ENCODE measurements at places on chromosomes 3 and 15.

DNA sequence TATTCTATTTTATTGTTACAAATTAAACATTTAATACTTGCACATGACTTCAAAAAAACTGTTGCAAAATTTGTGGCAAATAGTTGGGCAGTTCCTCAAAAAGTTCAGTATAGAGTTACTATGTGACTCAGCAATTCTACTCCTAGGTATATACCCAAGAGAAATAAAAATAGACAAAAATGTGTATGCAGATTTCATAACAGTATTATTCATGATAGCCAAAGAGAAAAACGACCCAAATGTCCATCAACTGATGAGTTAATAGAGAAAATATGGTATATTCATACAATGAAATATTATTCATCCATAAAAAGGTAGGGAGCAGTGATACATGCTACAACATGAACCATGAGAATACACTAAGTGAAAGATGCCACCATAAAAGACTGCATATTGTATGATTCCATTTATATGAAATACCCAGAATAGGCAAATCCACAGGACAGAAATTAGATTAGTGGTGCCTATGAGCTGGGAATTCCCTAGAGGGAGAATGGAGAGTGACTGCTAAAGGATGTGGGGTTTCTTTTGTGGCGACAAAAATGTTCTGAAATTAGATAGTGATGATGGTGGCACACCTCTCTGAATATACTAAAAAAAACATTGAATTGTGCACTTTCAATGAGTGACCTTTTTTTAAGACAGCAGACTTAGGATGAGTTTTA lies 31.6 kb upstream of the CLASP2 start:
- no peak for DNase-seq

GRCh38 chr3:106341087-106341486 lies 472.3 kb upstream of the CBLB start:
- no peak for DNase-seq

GRCh38 chr3:46882377-46883053 lies 5.0 kb downstream of the PTH1R start:
- no peak for DNase-seq

- no peak for DNase-seq
Observed at GRCh38 chr3:15766406-15766805, 31.4 kb downstream of the ANKRD28 start.

DNA sequence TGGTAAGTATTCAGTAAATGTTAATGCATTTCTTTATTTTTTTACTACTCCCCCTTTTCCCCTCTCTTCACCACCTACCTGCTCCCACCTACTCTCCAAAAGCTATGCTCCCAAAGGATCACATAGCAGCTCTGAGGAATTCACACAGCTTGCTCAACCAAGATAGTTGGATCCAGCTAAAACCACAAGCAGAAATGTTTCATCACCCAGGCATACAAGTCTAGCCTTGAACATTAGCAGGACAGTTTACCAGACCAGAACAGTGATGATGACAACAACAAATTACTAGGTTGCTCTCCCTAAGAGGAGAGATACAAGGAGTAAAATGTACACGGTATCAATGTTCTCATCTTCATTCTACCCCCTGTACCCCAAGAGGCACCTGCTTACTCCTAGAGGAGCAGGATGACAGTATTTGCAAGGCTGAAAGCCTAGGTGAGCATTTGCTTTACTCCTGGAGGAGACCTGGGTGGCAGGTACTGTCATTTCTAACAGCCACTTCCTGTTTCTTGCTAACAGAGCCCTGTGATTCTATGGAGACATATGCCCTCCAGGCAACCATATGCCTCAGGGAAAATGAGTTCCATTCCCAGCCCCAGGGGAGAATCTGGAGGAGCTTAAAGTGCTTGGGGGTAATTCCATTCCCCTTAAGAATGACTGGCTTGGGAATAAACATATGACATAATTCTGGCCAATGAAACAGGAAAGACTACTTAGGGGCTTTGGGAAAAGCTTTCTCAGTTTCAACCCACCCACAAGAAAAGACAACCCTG lies 237.5 kb downstream of the NTRK3 start:
- no peak for DNase-seq

- DNase-seq = no peak
Observed at GRCh38 chr3:181568693-181569092, 143.0 kb upstream of the SOX2 start.

DNA sequence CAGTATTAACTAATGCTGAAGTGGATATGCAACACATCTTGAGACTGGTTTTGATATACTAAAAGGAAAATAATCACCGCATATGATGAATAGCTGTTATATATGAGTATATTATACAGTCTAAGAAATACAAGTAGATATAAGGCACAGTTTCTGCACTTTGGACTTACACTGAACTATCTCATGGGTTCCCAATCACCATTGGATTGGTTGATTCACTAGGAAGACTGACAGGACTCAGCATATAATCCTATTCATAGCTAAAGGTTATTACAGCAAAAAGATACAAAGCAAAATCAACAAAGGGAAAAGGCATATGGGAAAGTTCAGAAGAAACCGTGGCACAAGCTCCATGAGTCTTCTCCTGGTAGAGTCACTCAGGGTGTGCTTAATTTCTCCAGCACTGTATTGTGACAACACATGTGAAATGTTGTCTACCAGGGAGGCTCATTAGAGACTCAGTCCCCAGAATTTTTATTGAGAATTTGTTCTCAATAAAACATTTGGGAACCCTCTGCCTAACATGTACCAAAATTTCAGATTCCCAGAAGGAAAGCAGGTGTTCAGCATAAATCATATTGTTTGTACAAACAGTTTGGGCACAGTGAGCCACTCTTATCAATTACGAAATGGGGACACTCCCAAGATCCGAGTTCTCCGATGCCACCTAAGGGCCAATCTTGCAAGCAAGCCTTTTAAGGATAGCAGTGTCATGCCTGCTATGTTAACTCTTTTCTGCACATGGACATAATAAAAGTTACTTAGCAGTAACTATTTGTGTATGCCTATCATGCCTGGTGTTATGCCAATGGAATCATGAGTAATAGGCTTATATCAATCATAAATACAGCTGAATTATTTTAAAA lies 26.8 kb downstream of the CMC1 start:
- DNase-seq = no peak

DNA sequence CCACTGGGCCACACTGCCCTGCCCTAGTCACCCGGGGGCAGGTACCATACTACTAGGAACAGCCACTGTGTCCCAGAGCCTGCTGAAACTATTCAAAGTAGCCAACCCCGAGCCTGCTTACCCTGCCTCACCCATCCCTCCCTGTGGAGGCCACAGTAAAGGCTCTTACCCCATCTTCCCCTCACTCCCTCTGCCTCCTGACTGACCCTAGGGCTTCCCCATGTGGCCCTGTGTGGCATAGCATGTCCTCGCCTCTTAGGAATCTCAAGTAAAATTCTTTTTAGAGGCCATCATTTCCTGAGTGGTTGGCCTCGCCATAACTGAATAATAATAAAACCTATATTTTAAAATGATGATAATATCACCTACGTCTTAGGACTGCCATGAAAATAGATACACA lies 112.2 kb upstream of the SLC6A11 start:
- DNase-seq = no peak

DNA sequence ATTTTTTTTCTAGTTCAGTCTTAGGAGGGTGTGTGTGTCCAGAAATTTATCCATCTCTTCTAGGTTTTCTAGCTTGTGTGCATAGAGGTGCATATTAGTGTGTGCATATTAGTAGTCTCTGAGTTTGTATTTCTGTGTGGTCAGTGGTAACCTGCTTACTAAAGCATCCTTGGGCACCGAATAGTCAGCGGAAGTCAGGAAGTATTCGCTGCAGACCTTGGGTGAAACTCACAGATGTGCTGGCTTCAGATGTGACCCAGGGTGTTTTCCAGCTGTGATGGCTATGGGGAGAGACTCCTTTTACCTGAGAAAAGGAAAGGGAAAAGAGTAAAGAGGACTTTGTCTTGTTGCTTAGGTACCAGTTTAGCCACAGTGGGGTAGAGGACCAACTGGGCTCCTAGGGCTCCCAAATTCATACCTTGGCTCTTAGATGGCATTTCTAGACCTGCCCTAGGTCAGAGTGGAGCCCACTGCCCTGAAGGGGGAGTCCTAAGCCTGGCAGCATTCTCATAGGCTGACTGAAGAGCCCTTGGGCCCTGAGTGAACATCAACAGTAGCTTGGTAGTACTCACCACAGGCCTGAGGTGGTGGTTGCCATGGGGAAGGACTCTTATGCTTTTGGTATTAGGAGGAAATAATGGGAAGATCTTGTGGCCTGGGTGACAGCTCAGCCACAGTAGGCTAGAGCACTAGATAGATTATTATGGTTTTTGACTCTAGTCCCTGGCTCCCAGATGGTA lies 286.0 kb upstream of the ZPLD1 start:
- DNase-seq = no peak

- DNase-seq = no peak
Observed at GRCh38 chr15:92574566-92574965, 81.0 kb downstream of the FAM174B start.

- no peak for DNase-seq
Observed at GRCh38 chr3:127671523-127672428, 976 bp upstream of the ABTB1 start.

DNA sequence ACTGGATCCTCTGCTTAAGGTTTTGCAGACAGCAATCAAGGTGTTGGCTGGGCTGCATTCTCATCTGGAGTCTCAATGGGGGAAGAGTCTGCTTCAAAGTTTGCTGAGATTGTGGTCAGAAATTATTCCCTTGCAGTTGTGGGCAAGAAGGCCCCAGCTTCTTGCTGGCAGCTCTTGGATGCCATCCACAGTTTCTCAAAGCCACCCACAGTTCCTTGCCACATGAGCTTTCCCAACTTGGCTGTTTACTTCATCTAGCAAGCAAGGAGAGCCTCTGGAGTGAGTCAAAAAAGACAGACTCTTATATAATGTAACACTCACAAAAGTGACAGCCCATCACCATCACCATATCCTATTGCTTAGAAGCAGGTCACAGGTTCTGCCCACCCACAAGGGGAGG lies 62.1 kb upstream of the ABHD2 start:
- DNase-seq = no peak

DNA sequence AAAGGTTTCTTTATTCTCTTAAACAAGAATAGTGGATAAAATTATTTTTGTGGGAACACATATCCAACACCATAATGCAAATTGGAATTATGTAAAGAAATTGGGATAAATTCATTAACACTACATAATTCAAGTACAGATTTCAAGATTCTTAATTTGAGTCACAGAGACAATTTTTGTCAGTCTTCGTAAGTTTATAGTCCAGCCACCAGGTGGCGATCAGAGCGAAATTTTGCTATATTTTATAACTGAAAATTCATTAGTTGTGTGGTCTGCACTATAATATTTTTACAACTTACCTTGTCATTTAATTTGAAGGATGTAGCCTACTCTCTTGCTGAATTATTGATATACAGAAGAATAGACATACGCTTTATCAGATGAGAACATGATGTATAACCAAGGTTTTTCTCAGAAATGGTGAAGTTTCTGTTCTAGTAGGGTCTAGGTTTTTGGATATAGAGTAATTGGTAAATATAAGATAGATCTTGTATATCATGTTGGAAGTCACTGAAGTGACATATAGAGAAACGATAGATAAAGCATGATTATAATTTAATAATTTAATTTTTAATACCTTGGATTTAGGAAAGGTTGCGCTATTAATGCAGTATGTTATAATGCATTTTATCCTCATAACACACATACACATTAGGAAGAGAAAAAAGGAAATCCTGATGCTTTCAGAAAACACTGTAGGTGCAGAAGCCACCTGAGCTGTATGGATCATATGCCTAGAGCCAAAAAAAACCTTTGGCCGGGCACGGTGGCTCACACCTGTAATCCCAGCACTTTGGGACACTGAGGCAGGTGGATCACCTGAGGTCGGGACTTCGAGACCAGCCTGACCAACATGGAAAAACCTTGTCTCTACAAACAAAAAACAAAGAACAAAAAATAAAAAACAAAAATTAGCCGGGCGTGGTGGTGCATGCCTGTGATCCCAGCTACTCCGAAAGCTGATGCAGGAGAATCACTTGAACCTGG lies 31.7 kb downstream of the PLSCR4 start:
- no peak for DNase-seq

GRCh38 chr3:19972054-19972453 lies 25.2 kb downstream of the RAB5A start:
- DNase-seq = no peak

- peak; percentile 59 for DNase-seq
Observed at GRCh38 chr3:159964166-159964973, 24.3 kb upstream of the IL12A start.

DNA sequence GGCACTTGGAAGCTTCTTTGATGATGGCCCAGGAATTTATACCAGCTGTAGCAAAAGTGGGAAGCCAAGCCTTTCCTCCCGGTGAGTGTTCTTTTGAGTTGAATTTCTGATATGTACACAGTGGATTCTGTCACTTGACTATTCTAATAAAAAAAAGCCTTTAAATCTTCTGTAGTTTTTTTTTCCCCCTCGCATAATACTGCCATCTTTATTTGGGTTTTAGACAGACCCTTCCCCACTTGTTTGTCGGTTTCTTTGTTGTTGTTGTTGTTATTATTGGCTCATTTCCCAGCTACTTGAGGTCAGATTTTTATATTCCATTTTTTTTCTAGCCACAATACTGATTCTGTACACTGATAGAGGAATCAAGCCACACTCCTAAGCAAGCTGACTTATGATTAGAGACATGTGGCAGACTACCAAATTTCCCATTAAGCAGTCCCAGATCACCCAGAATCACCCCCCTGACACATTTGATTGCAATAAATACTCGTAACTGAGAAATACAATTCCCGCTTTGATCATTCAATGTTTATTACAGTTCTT lies 122.4 kb upstream of the IL12A start:
- no peak for DNase-seq

DNA sequence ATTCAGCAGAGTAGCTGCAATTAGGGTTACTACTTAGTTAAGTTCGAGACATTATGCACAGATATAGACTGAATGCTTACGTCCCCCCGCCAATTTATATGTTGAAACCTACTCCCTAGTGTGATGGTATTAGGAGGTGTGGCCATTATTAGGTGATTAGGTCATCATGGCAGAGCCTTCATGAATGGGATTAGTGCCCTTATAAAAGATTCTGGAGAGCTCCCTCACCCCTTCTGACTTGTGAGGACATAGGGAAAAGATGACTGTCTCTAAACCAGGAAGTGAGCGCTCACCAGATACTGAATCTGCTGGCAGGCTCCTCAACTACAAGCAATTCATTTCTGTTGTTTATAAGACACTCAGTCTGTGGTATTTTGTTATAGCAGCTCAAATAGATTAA lies 25.6 kb upstream of the TEX9 start:
- no peak for DNase-seq

Measured in Panc1 (cell line).